MM.1S (cell line): ENCODE measurements at places on chromosomes 11 and 22.

- DNase-seq, result peak; percentile 46
Observed at GRCh38 chr22:22348127-22348814, 103.7 kb downstream of the VPREB1 start.

GRCh38 chr22:39808081-39808480 is 85.5 kb downstream of the ENTHD1 start:
- DNase-seq, result no peak

DNA sequence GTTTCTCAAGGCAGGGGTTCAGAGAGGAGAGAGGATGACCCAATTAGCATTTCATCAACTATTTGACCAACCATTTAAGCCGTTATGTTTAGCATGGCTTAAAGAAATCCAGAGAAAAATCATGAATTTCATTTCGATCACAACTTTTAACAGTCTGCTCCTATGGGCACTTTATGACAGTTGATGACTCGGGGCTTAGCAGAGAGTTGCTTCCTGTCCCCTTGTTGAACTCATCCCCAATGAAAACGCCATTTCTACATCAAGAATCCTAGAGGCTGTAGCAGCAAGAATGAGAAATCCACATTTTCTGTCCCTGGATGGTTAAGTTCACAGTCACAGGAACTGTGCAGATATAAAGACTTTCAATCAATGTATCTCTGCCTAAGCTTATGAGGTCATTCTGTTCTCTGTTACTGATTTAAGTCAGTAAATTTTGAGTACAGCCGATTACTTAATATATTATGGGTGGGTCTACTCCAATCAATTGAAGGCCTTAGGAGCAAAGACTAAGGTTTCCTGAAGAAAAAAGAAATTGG is 81.1 kb downstream of the BDNF start:
- DNase-seq, result no peak

DNA sequence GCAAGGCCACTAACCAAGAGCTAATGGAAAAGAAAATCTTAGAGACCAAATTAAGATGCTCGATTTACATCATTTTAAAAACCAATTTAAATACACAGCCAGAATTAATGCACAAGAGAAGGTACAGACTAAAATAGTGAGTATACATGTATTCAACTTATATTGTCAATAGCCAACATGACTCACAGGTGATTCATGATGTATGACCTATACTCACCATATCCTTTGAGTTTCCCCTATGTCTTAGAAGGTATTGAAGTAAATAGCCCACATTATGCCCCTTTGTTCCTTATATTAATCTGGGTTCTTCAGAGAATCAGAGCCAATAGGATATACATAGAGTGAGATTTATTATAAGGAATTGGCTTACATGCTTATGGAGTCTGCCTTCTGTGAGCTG is 97.5 kb upstream of the ANO3 start:
- DNase-seq, result no peak

DNA sequence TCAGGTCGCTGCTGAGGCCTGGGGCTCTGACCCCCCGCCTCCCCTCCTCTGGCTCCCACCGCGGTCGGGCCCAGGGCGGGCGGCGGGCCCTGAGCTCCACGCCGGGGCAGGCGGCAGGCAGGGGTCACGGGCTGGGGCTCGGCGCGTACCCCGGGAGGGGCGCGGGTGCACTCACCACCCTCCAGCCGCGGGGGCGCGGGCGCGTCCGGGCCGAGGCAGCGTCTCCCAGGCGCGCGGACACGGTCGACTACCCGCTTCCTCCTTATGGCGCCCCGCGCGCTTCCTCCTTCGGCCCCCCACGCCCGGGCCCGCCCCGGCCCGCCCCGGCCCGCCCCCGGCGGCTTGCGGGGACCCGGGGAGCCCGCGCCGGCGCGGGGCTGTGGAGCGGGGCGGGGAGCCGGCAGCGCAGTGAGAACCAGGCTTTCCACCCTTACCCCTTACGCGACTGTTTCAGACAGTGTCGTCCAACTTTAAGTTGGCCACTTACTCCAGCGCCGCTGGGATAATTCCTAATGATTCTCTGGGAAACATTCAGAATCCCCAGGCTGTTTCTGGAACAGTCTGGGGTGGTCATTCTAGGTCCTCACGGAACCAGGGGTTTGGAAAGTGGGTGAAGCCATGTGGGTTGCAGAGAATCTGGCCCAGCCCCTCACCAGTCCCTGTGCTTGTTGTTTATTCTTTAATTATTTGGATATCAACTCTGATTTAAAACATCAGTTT is at the start of gene BID:
Gene BID (minus strand): TSS at position 264 of the 720 bp plus-strand sequence. CDS start 24,353 bp downstream, outside the sequence.
- DNase-seq, result peak; percentile 55

DNA sequence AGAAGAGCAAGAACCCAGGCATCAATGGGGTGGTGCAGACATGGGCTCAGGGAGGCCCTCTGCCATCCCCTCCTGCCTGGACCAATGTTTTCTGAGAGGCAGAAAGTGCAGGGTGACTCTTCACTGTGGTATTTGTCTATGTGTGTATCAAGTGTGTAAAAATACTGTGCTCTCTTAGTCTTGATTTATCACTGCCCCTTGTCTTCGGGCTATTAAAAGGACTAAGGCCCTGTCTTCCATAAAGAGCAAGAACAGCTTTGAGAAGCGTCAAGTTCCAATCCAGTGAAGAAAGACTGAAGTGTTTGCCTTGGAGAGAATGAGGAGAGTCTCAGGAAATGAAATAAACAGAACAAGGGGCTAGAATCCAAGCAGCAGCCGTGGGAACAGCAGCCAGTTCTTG is 14.4 kb downstream of the PRSS23 start:
- DNase-seq, result no peak

- no peak for DNase-seq
Observed at GRCh38 chr11:359181-359714, 10.1 kb upstream of the B4GALNT4 start.

DNA sequence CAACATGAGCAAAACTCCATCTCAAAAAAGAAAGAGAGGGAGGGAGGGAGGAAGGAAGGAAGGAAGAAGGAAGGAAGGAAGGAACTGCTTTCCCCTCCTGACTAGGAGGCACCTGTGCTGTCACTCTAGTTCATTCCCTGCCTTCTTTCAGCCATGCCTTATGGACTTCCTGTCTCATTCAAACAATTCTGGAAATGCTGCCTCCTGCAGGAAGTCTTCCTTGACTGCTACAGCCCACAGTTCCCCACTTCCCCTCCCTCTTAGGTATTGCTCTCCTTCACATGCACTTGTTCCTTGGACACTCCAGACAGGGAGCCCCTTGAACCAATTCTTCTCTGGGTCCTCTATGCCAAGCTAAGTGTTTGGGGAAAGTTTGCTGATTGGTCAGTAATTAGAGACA is 31.6 kb upstream of the WNT11 start:
- DNase-seq, result no peak

DNA sequence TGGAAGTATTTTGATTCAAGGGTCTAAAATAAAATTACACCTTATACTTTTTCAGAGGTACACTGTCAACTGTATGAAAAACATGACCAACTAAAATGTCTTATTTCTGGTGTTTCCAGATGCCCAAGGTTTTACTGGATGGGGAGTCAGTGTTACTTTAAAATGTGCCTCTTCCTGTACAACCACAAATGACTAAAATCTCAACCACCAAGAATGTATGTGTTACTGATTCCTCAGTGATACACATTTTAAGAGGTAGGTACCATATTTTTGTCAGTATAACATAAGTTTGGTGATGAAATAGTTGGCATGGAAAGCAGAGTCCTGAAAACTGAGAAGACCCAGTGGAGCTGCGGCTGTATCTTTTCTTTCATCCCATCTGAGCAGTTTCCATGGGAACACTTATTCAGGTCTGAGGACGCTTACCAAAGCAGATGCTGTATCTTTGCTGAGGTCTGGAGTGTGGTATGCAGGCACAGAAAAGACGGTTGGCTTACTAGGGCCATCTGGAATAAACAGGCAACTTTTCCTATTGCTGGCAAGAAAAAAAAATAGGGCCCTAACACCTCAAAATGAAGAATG is 21.2 kb upstream of the TP53AIP1 start:
- DNase-seq, result no peak

GRCh38 chr11:95149651-95150364 is 60.2 kb downstream of the ENDOD1 start:
- DNase-seq, result no peak

DNA sequence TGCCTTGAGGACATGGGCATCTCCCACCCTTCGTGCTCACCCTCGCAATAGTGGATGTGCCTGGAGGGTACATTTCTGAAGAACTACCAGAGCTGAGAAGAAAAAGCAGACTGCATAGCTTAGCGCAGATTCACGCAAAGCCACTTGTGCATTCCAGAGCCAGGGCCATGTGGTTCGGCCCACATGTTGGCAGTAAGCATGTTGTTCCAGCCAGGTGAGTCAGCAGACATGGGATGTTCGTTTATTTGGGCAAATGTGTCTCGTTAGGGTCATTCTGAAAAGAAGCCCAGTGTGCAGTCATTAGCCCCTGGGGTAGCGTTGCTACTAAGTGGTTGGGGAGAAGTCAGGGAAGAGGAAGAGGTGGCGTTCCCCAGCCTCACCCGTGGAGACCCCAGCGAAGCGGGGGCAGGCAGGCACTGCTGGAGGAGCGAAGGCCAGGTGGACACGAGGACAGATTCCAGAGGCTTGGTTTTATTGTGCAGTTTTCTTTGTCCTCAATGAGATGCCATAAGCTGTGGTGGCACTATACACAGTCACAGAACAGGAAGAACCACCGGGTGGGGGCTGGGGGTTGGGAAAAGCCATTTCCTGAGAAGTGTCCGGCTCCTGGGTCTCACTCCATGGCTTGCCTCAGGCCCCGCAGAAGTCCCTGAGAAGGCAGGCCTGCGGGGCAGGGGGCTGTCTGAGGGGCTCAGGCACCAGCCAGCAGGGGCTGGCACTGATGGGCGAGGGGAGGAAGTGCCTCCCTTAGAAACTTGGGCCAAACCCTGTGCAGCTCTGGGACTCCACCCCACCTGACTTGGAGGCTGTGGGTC is 5.0 kb downstream of the THY1 start:
- no peak for DNase-seq

DNA sequence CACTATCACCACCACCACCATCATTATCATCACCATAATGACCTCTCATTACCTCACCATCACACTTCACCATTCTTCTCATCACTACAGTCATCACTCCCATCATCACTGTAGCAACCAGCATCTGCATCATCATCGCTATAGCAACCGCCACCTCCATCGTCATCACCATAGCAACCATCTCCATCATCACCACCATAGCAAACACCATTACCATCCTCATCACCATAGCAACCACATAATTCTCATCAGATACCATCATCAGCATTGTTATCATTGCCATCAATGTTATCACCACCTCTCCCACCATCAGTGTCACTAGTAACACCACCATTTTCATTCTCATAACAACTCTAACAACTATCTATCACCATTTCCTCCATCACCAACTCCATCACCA is 23.1 kb upstream of the CD82 start:
- DNase-seq, result no peak

DNA sequence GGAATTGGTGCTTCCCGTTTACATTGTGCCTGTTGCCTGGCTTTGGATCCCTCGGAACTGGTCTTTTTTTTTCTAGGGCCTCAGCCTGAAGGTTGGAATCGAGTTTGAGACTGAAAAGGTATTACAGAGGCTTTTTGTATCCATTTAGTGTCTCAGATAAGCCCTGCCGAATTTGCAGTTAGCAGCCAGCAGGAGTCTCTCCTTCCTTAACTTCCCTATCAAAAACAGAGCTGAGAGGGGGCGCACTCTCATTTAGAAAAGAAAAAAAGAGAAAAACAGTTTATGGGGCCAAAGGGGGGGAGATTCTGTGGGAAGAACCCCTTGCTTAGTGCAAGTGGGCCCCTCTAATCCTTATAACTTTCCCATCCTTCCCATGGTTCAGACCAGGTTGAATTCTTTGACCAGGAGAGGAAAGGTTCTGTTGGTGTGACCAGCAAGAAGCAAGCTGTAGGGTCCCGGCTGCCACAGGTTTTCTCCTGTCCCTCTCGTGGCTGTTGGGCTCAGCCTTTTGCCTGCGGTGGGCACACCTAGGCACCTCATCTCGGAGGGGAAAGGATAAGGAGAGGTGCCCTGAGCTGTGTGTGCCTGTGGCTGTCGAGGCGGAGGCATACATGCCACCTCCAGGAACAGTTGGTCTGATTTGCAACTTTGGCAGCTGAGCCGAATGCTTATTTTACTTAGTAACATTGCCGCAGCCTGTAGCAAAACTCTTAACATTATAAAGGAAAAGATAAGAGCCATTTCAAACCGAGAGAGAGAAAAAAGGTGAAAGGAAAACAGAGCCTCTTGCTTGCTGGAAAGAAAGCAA is 565.0 kb upstream of the CNTN5 start:
- no peak for DNase-seq

DNA sequence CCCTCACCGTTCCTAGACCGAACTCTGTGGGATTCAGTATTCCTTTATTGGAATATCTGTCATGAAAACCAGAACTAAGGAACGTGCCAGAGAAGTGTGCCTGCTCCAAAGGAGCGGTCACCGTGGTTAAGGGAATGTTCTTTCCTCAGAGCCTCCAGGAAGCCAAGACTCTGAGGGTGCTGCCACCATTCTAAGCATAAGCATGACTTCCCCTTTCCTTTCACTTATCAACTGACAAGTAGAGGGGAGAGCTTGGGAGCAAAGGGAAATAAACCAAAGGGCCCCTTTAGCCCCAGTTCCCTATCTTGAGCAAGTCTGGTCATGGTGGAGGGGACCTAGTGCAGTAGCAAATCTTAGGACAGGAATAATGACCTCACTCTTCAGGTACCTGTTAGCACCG is 26.8 kb downstream of the CTR9 start:
- DNase-seq, result no peak

GRCh38 chr11:128904656-128905344 is 13.6 kb downstream of the KCNJ5 start:
- no peak for DNase-seq

DNA sequence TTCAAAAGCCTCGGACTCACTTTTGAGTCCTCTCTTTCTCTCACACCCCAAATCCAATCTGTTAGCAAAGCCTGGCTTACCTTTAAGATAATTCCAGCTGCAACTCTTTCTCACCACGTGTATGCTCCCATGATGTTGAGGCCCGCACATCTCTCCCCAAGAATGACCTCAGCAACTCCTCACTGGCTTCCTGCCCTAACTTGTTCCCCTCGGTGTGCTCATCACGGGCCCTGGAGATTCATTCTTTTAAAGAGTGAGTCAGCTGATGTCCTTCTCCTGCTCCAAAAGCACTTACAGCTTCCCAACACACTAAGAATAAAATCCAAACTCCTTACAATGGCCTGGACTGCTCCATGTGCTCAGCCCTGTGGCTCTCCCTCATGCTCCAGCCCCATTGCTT is 1041.3 kb downstream of the OPCML start:
- DNase-seq, result no peak

- no peak for DNase-seq
Observed at GRCh38 chr11:128497776-128498095, 89.6 kb downstream of the ETS1 start.
